ENCODE measurements at places on chromosomes 6 and 20.

GRCh38 chr6:16985513-16986284 lies 116.2 kb upstream of the STMND1 start:
- DNase-seq: no peak

DNA sequence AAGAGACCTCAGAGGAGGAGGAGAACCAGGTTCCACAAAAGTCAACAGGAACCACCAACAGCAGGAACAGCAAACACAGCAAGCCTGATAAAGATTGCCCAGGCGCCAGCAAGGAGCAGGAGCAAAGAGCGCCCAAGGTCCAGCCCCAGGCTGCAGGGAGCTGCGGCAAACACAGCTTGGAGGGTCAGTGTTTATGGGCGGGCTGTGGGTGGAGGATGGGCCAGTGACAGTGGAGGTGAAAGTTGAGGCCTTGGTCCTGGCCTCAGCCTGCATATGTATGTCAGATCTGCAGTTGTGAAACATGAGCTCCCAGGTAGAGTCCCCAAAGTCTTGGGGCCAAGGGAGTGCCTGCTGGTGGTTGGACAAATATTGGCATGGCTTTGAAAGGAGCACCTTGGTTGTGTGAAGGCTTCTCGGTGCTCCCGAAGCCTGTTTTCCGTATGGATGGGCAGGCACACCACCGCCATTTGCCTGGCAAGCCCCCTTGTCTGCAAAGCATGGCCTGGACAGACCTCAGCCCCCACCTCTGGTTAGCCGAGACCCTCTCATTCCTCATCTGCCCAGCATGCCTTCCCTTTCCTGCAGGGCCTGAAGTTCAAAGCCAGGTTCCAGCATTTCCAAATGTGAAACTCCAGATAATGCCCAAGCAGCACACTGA lies 2.0 kb upstream of the CAPN11 start:
- no peak for DNase-seq

DNA sequence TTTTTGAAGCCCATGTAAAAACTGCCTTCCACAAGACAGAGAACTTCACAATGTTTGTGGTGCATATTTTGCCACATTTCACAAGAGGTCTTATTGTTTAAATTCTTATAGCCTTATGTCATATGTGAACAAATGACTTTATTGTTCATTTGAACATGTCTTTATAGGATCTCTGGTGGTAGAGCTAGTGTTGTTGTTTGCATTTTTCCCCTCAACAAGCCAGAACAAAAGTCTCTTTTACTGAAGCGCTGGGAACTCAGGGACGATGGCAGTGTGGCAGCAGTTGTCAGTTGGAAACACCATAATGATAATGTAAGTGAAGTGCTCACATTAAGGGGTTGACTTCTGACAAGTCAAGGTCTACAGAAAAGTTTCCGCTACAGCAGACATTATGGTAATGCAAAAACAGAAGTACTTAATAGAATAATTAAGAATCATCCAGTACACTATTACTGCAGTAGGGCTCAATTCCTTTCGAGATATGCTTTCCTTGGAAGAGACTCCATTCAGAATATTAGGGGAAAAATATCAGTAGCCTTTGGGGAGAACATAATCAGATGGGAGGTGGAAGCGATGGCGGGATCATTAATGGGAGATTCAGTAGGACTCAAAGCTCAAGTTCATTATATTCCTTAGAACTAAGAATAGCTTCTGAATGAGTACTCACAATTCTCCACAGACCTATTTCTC lies 180.0 kb downstream of the GJA10 start:
- DNase-seq: no peak

- no peak for DNase-seq
Measured at GRCh38 chr6:133906050-133906449, 17.1 kb downstream of the TCF21 start.

GRCh38 chr6:106094261-106094963 lies 8.3 kb downstream of the PRDM1 start:
- no peak for DNase-seq

- no peak for DNase-seq
Measured at GRCh38 chr20:19056909-19057308, 155.5 kb upstream of the SLC24A3 start.

GRCh38 chr20:46267108-46268105 lies 40.9 kb downstream of the CDH22 start:
- DNase-seq: no peak

GRCh38 chr6:76774781-76775384 lies 688.4 kb downstream of the HTR1B start:
- no peak for DNase-seq

GRCh38 chr6:164845773-164846172 lies 463.6 kb downstream of the C6orf118 start:
- no peak for DNase-seq

DNA sequence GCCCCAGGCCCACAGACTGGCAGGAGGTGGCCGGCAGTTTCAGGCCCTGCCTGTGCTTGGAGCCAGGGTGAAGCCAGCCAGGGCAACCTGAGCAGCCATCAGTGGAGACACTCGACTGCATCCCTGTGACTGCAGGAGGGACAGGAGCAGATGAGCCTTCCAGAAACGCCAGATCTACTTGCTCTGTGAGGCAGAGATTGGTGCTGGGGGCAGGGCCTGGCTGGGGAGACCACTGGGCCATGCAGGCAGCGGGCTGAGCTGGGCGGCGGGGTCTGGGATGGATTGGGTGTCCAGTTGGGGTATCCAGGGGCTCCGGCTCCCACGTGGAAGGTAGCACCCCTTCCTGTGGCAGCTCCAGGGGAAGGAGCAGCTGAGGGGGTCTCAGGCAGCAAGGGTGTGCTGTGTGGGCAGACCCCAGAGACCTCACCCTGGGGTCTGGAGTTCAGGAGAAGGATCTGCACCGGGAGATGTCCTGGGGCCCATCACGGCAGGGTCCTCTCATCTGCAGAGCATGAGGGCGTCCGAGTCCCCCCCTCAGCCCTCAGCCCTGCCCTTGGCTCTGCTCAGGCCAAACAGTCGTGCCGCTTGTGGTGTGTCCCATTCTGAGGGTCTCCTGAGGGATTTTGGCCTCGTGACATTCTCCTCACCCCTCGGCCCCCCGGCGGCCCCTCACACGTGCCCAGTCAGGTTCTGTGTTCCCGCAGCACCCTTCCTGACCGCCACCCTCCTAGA lies 334.9 kb downstream of the TAF4 start:
- no peak for DNase-seq

DNA sequence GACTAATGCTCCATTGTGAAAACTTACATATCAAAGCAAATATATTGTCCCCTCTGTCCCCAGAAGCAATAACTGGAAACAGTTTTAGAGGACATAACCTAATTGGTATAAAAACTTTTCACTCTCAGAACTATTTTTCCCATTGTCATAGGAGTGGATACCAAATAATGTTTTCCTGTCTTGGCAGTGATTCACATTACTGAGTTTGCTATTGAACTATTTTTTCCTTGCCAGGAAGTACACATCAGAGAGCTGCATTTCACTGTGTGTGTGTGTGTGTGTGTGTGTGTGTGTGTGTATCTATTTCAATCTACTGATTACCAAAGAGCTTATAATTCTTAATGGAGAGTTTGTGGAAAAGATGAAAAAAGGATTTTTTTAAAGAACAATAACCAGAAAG lies 45.4 kb downstream of the AKAP12 start:
- DNase-seq: no peak

DNA sequence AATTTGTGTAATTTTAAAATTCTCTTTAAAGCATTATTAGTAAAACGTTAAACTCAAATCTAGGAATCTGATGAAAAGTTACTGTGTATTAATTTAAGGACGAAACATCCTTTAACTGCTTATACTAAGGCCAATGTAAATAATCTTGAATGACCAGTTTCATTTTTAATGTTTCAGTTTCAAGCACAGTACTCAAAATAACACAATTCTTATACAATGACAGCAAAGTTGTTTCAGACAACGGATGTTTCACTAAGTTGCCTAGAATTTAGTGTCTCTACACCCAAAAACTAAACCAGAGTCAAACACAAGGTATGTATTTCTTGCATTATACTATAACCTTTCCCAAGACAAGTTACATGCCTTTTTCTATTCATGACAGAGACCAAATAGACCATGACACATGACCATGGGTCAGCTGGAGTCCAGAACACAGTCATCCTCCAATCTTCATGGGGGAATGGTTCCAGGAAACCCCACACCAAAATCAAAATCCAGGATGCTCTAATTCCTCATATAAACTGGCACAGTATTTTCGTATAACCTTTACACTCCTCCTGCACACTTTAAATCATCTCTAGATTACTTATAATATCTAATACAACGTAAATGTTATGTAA lies 7.7 kb downstream of the PHIP start:
- no peak for DNase-seq

DNA sequence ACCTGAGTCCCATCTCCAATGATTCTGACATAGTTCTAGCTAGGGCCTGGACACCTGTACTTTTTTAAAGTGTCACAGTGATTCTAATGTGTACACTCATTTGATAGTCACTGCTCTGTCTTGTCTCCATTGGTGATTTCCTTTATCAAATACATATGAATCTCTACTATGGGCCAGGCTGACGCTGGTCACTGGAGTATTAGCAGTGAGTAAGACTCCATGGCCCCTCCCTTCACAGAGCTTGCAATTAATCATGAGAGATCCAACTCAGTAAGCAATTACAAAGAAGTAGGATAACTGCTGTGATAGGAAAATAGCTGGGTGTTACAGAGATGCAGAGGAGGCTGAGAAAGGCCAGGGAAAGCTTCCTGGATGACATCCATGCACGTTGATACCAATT lies 19.3 kb upstream of the SASH1 start:
- DNase-seq: no peak

DNA sequence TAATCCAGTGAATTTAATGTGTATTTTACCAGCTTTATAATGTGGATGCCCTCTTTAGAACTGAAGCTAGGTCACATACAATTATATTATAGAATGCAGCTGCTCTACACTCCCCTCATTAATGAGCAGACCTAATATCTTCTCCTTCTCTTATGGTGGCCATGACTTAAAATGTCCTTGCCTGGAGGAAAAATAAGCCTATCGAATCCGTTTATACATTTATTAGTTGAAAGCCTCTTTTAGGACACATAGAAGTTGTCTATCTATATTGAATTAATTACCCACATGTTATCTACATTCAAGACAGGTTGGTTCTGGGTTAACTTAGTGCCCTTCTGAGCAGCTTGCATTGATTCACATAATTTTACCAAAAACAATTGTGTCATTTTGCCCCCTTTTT lies 1716.8 kb downstream of the HACE1 start:
- DNase-seq: no peak

GRCh38 chr6:90369024-90369519 lies 72.4 kb upstream of the BACH2 start:
- no peak for DNase-seq

DNA sequence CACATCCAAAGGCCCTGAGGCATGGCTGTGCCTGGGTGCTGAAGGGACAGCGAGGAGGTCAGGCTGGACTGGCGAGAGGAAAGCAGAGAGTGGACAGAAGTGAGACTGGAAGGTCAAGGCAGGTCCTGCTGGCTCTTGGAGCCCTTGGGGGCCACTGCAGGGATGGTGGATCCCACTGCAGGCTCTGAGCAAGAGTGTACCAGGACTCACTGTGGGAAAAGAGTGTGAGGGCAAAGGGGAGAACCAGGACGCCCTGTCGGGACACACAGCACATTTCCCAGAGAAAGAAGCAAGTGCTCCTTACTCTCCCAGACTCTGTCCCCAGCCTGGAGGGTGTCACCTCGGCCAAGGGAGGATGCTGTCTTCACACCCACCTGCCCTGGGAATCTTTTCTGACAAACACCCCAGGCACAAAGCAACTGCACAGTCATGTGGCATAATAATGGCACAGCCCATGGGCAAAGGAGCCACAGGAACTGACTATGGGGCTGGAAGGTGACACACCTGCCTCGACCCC lies 172.3 kb upstream of the CST7 start:
- no peak for DNase-seq

GRCh38 chr20:59117526-59117925 lies 46.1 kb upstream of the ZNF831 start:
- DNase-seq: no peak

DNA sequence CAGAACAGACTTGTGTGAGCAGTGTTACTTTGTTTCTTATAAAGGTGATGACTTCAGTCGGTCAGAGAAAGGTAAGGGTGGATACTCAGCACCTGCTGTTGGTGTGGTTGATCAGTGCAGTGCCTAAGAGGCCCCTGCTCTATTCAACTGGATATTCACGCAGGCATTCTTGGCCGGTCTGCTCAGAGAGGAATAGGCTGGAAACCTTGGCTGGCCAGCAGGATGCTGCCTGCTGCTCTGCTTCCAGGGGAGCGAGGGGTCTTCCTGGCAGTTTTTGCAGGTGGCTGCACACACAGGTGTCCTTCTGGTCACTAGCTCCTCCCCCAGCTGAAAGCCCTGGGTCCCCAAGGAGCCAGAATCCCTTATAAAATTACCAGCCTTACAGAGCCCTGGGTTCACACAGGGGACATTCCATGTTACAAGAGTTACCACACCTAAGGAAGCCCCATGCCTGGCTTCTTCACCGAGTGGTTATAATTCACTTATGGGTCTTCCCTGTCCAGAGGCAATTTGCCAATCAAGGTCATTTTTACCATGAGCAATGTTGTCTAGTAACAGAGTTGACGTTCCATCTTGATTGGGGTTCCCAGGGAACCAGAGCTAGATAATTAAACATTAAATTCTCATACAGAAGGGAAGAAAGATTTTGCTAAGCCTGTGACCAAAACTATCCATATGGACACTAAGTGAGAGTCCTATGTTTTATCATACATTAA lies 16.4 kb downstream of the SYNJ2 start:
- no peak for DNase-seq

DNA sequence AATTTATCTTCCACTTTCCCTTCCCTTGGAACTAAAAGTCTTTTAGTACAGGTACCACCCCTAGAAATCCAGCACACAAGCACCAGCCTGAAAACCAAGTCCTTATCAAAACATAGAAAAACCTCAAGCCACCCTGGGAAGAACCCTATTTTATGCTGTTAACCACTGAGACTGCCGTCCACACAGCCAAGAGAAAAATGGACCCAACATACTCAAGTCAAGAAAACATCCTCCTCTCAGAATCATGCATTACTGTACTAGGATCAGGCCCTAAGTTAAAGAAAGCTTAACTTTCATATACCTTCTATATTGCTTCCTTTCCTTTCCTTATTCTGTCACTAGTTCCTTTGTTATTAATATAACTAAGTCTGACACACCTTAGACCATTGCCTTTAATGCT lies 16.9 kb upstream of the GOPC start:
- DNase-seq: no peak

DNA sequence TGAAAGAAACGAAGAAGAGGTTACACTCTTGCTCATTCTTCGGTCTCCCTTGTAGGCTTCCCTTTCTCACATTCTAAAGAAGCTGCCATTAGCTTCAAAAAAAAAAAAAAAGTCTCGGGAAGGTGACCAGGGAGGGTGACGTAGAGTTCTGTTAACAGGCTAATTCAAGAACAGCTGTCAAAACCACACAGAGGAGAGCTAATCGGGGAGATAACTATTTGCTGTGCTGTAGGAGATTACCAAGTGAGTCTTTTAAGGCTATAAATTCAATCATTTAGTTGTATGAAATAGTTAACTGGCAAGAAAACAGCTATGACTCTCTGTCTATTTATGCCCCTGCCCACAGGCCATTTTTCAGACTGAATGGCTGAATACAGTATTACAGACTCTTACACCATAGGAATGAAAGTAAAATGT lies 256.8 kb downstream of the SYNE1 start:
- DNase-seq: no peak

- no peak for DNase-seq
Measured at GRCh38 chr6:156231026-156231765, 546.0 kb upstream of the ARID1B start.

- no peak for DNase-seq
Measured at GRCh38 chr20:4808872-4809271, 87.2 kb downstream of the PRND start.

Data from T-helper 17 cell (primary cell).